Stimulated activated CD4-positive, alpha-beta T cell treated with anti-CD3 and anti-CD28 coated beads, Interleukin-1b, Interleukin-23, amount 100 ng/mL, for 48 hours (primary cell): ENCODE measurements at places on chromosomes 4 and X.

GRCh38 chr4:13782231-13782630 is 154.7 kb upstream of the BOD1L1 start:
- no peak for DNase-seq

GRCh38 chrX:6965729-6966128 is 181.8 kb upstream of the STS start:
- DNase-seq, result no peak

DNA sequence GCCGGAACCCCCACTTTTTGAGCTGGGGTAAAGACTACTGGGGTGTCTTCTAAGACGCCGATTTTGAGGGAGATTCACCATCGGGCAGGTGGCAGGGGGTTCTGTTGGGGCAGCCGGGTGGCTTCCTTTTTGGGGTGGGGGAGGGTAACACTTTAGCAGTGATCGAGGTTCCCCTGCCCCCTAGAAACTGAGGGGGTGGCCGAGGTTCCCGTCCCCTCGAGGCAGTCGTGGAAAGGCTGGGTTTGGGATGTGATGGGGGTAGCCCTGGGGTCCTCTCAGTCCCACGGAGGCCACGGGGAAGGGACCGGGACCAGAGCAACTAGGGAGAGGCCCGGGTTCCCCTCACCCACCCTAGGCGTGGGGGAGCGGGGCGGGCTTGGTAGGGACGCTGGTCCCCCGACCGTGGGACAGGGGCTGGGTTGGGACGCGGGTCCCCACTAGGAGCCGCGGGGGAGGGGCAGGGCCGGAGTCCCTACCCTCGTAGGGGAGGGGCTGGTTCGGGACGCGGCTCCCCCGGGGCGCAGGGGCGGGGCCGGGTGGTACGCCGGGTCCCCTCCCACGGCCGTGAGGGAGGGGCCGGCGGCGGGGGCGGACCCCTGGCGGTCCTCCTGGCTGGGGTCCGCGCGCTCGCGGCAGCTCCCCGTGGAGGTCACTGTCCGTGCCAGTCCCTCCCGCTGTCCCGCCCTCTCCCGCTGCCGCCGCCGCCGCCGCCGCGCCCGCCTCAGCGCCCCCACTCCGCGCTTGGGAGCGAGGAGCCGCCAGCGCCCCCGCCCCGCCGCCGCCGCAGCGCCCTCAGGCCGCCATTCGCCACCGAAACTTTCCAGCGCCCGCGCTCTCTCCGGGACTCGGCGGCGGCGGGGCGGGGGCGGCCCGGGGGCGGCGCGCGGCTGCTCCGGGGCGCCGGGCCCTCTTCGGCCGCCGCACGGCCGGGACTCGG is at the start of gene TBL1X:
TSS of gene TBL1X (plus strand) at position 624 of the 937 bp plus-strand sequence. CDS start 188,529 bp downstream, outside the sequence.
- peak; percentile 52 for DNase-seq

DNA sequence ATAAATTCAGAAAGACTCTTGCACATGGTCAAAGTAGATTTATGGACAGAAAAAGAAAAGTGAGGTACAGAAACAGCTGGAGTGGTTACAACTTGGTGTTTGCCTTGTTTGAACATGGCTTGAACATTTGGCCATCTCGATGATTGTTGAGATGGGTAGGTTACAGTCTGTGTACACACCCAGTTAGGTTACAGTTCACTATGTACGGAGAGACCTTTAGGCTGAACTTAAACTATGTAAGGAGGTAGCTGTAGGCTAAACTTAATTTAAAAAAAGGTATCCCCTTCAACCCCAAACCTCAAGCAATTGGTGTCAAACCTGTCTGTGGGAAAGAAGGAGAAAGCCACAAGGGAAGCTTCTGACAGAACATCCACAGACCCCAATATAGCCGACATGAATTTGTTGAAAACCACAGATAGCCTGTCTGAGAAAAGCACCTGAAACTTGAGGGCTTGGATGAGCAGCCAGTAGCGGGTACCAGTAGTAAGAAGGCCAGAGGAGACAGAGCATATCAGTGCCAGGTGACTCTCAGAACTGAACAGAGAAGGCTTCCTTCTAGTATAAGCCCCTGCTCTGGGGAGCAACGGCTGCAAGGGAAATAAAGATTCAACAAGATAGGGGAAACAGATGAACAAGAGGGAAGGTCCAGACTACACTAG is 247.9 kb upstream of the GALNTL6 start:
- no peak for DNase-seq

DNA sequence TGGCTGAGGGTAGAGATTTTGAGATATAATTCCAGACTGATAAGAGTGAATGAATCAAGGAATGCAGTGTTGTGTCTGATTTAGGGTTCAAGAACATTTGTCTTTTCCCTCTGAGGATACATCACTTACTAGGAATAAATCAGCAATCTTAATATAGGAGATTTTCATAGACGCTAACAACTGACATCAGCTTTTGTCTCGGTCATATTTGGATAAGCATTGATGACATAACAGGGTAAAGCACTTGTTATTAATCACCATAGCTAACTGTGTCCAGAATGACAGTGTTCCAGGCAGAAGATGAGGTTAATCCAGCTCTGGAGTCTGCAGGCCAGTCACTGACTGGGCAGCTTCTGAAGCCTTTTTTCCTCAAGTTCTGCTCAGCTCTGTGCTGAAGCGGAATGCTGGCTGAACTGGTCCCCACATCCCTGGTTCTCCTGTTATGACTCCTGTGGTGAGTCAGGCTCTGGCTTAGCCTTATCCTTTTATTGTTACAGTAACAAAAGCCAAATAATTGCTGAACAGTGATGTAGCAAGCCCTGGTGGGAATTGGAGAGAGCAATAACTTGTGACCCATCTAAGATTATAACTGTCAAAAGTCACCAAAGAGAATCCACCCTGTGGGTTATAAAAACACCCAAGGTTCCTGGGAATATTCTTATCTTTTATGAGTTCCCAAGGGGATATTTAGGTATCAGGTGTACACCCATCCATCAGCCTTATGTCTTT is 41.8 kb downstream of the FNIP2 start:
- DNase-seq, result no peak

GRCh38 chrX:4805502-4805901 is 1092.1 kb upstream of the PRKX start:
- no peak for DNase-seq

- DNase-seq, result no peak
Measured at GRCh38 chrX:26954029-26954428, 509.1 kb downstream of the PPP4R3C start.

- no peak for DNase-seq
Measured at GRCh38 chr4:145539671-145540070, 58.0 kb downstream of the SMAD1 start.

GRCh38 chr4:70691661-70692060 is 3.3 kb downstream of the UTP3 start:
- no peak for DNase-seq

GRCh38 chrX:150456466-150456865 is 93.3 kb downstream of the MAMLD1 start:
- DNase-seq, result no peak

GRCh38 chr4:35325908-35326453 is 918.3 kb downstream of the ARAP2 start:
- DNase-seq, result no peak

DNA sequence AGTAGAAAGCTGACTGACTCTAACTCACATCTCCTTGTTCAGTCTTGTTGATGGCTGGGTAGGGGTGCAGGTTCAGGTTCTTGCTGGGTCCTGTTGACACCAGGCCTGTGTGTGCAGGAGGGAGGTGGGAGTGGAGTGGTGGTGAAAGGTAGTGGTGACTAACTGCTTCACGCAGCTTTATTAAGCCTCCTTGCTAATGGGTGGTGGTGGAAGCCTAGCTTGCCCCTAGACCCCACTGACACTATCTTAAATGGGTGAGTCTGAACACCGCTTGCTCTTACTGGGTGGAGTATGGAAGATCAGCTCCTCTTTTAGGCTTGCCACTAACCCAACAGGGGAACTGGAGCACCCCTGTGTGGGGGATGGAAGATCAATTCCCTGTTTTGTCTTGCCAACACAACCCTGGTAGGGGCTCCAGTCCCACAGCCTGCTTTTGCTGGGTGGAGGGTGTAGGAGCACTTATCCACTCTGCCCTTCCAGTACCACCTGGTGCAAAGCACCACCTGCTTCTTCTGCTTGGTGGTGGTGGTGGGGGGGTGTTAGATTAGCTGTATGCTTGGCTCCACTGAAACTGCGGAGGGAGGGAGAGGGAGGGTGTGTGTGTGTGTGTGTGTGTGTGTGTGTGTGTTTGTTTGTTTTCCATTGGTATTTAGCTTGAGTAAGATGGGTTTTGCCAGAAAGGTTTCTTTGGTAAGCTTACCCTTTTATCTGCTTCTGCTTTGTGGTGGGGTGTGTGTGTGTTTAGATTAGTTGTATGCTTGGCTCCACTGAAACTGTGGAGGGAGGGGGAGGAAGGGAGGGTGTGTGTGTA is 25.6 kb downstream of the KDM6A start:
- peak; percentile 2 for DNase-seq

GRCh38 chr4:86919561-86920223 is 15.1 kb upstream of the AFF1 start:
- DNase-seq, result no peak

DNA sequence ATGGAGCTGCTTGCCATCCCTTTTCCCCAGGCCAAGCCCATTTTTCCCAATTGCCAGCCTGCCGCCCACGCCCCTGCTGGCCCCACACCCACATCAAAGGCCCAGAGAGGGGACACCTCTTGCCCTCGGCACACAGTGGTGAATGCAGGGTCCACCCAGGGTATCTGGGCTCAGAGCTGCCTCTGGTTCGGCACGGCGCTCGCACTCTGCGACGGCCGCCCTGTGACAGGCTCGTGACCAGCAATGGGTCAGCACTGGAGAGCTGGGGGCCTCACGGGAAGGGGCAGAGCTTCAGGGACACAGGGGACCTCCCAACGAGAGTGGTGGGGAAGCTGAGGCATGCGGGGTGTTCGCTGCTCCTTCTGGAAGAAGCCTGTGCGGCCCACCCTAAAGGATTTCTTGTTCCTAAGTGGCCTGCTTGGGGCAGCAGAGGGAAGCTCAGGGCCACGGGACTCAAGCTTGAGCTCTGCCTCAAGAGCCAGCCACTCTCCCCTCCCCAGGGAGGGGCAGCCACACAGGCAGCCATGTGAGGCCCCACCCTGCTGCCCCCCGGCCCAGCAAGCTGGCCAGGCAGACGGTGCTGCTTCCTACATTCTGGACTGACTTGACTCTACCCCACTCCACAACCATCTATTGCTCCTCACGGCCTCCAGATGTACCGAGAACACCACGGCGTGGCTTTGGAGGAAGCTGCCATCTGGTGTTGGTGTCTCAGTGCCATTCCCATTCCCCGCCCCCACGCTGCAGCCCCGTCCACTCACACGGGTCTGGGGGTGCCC is 73.7 kb downstream of the ABLIM2 start:
- DNase-seq, result no peak

DNA sequence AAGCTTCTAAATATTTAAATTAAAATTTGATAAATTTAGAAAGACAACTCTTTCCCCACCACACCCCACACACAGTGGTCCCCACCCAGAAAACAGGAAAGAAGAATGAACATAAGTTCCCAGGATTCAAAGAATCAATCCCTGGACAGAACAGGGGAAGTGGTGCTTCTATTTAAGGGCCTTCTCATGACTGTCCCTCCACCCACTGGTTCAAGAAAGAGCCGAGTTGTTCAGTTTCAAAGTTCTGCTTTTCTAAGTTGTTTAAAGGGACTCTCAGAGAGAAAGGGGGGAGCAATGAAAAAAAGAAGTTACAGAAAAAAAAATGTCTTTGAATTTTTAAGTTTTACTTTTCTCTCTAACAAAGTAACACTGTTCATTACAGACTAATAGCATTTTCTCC is 195.8 kb downstream of the PDGFC start:
- no peak for DNase-seq

GRCh38 chr4:98908182-98908581 is 20.8 kb downstream of the EIF4E start:
- no peak for DNase-seq

GRCh38 chr4:2786152-2786671 is 6.7 kb upstream of the SH3BP2 start:
- DNase-seq, result peak; percentile 73

DNA sequence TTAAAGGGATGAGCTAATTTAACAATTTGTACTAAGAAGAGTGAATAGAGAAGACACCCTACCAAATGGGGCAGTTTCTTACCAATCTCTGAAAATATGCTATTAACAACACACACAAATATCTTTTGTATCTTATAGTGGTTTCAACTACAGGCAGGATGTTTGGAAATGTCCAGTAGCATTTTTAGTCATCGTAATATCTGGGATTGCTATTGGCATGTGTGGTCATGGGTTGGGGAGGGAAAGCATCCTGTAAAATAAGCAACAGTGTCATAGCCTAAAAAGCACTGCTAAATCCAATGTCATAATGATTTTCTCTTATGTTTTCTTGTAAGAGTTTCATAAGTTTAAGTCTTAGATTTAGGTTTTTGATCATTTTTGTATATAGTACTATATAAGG is 29.3 kb upstream of the ABCG2 start:
- no peak for DNase-seq

DNA sequence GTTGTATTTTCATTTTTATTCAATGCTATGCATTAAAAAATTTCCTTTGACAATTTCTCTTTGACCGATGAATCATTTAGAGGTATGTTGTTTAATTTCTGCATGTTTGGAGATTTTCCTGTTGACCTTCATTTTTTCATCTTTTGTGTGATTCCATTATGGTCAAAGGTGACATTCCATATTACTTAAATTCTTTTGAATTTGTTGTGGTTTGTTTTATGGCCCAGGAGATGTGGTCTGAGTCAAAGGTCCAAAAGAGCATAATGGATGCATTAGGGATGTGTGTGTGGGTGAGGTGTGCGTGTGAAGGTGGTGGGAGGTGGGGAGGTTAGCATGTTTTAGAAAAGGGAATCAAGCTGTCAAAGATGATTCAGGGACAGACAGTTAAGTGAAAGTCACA is 76.0 kb upstream of the GIMD1 start:
- no peak for DNase-seq

GRCh38 chrX:136477026-136477425 is 10.7 kb upstream of the BRS3 start:
- DNase-seq, result no peak

DNA sequence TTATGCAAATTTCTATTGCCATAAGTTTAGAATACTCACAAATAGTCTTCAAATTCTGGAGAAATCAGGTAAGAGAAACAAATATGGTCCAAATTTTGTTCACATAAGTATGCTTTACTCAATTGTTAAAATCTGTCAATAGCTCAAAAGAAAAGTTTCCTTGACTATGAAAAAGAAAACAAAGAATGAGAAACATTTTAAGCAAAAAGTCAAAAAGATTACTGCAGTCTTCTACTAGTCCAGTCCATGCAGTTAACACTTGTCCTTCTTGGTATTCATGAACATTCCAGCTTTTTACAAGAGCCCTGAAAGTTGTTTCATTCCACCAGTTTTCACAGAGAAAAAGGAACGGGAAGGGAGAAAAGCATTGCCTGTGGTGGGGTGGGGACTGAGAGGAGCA is 54.7 kb upstream of the ZXDA start:
- no peak for DNase-seq

GRCh38 chr4:38313999-38314561 is 349.9 kb upstream of the KLF3 start:
- no peak for DNase-seq

- no peak for DNase-seq
Measured at GRCh38 chr4:113584407-113585150, 177.0 kb downstream of the CAMK2D start.

- DNase-seq, result no peak
Measured at GRCh38 chrX:68761086-68761485, 67.7 kb upstream of the EFNB1 start.

- DNase-seq, result no peak
Measured at GRCh38 chr4:15918484-15919129, 19.9 kb downstream of the FGFBP1 start.

GRCh38 chrX:8868906-8869305 is 67.7 kb upstream of the FAM9A start:
- DNase-seq, result no peak
